ENCODE measurements at places on chromosomes 12 and 14. TPM values are rescaled to one million over a fixed set of nuclear protein-coding genes. Genes with fewer than 3 reads are reported as not detected.

AGAP2 gene
- total RNA-seq = 0.72 TPM

MYH7 gene
- not detected for total RNA-seq

ITGA5 gene
- total RNA-seq = 154 TPM

BCL11B gene
- total RNA-seq = 0.12 TPM

ZDHHC17 gene
- total RNA-seq = 25.0 TPM

KRT6C gene
- not detected for total RNA-seq

Data from RPMI7951 (cell line).